Fibroblast of skin of right quadriceps (primary cell): ENCODE measurements at places on chromosomes 7 and 10.
A peak's percentile ranks its signal among the peaks of the same experiment; 100 is the strongest.

- DNase-seq, result no peak
These were observed 152.5 kb upstream of the ZMIZ1 start for GRCh38 chr10:78916227-78916626.

DNA sequence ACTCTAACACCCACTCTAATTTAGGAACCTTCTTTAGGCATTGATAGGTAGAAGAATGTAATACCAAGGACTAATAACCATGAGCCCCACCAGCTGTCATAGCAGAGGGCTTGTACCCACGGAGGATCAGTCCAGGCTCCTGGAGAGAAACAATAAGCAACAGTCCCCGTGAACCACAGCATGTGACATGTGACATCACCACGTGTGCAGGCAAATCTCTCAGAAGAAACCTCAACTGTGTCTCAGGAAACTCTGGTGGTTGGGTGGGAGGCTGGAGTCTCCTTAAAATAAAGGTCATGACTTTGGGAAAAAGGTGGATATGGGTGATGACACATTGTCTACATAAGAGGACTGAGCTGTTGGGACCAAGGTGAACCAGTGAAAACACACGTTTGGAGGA lies 653.9 kb upstream of the FOXK1 start:
- DNase-seq, result no peak

DNA sequence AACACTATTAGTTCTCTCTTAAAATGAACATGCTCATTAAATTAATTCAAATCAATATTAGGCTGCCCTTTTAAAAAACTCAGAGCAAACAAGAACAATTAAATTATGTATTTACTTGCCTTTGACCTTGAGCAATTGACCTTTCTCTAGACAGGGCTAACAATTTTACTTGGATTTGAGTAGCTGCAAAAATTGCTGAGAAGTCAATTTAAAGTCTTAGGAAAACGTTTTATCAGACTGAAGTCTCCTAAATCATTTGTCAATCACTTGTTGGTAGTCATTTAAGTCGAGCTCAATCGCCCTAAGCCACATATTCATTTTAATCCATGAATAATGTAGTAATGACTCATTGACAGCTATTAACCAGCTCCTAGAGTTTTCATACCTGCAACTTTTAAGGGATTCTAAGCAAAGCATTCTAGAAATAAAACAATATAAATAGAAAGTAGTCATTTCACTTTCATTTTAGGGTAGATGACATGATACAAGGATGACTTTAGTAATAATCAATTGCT lies 84.9 kb upstream of the SEC61G start:
- no peak for DNase-seq

DNA sequence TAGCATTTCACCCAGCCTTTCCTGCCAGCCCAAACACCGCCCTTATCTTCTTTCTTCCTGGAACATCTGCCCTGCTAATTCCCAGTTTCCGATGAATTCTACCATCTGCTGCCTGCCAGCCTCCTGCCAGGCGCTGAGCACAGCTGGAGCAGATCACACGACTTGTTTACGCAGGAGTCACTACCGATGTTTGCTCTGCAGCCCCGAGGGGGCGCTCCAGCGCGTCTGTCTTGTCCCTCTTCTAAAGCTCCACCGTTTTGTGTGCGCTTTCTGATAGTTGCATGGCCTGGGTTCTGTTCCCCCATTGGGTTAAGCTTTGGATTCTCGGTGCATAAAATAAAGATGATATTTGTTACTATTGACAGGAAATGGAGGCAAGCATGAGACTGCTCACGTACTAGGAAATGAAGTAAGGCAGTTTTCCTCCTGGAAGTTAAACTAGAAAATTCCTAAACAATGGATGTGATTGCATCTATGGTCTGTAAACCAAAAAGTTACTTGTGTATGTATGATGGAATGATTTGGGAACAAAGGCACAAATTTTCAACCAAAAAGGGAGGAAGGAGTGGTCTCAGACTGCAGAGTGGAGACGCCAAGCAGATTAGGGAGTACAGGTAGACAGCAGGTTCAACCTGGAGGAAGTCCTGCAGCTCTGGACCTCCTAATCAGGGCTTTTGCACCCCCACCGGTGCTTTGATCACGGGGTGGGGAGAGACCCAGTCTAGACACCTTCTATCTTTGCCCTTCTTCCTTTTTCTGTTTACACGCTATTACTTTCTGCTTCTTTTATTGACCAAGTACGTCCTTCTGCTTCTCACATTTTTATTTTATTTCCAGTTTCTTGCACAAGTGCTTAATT lies 2.2 kb upstream of the RBM17 start:
- peak; percentile 77 for DNase-seq

DNA sequence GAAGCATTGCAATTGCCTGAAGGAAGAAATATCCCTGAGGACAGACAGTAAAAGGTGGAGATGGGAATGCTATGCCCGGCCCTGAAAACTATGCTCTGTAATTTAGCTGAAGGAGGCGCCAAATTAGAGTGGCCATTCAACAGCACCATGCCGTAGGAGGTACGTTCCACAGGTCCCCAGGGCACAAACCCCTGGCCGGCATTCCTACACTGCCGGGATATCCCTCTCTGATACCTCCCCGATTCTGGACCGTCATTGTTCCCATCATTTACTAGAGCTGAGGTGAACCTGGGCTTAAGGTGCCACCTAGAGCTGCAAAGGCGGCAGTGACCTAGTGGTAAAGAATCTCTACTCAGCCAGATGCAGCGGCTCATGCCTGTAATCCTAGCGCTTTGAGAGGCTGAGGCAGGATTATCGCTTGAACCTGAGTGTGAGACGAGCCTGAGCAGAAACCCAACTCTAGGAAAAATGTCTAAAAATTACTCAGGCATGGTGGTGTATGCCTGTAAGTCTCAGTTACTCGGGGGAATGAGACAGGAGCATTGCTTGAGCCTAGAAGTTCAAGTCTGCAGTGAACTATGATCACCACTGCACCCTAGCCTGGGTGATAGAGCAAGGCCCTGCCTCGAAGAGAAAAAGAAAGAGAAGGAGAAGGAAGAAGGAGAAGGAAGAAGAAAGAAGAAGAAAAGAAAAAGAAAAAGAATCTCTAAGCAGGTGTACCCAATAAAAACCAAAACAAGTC lies 53.0 kb upstream of the TNKS2 start:
- DNase-seq, result peak; percentile 30

GRCh38 chr7:155213955-155214740 lies 83.5 kb upstream of the INSIG1 start:
- DNase-seq, result no peak

- peak; percentile 14 for DNase-seq
These were observed 29.9 kb downstream of the SNX13 start for GRCh38 chr7:17910377-17910776.

DNA sequence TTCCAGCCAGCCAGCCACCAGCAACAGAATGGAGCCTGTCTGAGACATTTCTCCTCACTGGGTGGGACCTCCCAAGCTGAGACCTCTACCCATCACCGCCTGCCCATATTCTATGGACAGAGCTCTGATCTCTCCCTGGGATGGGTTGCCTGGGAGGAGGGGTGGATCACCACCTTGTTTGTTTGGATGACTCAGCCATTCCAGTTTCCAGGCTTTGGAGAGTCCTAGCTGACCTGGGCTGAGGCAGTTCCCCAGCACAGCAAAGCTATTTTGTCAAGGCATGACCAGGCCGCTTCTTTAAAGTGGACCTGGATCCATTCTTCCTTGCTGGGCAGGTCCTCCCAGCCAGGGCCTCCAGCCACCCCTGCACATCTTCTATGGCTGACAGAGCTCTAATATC lies 982.3 kb downstream of the DNAJB9 start:
- no peak for DNase-seq
